ENCODE measurements at places on chromosomes 1 and 21. TPM values are rescaled to one million over a fixed set of nuclear protein-coding genes. Genes with fewer than 3 reads are reported as not detected.

The ETV3L gene
- not detected for total RNA-seq

The B3GALT5 gene
- 0.10 TPM for total RNA-seq

The NLRP3 gene
- 0.33 TPM for total RNA-seq

The ERG gene
- 26.9 TPM for total RNA-seq

The FBXO2 gene
- 3.4 TPM for total RNA-seq

The CELA3B gene
- not detected for total RNA-seq

The FAM177B gene
- total RNA-seq, result not detected

The KISS1 gene
- not detected for total RNA-seq

The SPATA46 gene
- not detected for total RNA-seq

The RNU1-3 gene
- under 0.01 TPM for total RNA-seq

The PLA2G2D gene
- total RNA-seq, result not detected

The TSPEAR gene
- total RNA-seq, result not detected

The PSRC1 gene
- 1.8 TPM for total RNA-seq

The IL19 gene
- total RNA-seq, result not detected

The CAPZB gene
- total RNA-seq, result 143 TPM

The PARS2 gene
- 5.8 TPM for total RNA-seq

The CLDN19 gene
- not detected for total RNA-seq

The CR2 gene
- not detected for total RNA-seq

The CHI3L2 gene
- total RNA-seq, result 13.9 TPM

The CNR2 gene
- total RNA-seq, result not detected

The SPRR2F gene
- total RNA-seq, result not detected

The OR2T2 gene
- total RNA-seq, result not detected

The ARHGEF10L gene
- 53.4 TPM for total RNA-seq

The CELSR2 gene
- total RNA-seq, result 6.3 TPM

The FOXO6 gene
- total RNA-seq, result not detected

The ERICH3 gene
- not detected for total RNA-seq

The AVPR1B gene
- not detected for total RNA-seq

The CCDC190 gene
- 1.8 TPM for total RNA-seq

The IVL gene
- not detected for total RNA-seq

The FALEC gene
- total RNA-seq, result 0.33 TPM

The SH2D1B gene
- total RNA-seq, result not detected

The CRNN gene
- not detected for total RNA-seq

The KRTAP11-1 gene
- total RNA-seq, result not detected

The ANGPTL3 gene
- not detected for total RNA-seq

The VHLL gene
- 0.92 TPM for total RNA-seq

All from smooth muscle cell of the pulmonary artery (primary cell).